ENCODE measurements at places on chromosomes 2 and 18.

DNA sequence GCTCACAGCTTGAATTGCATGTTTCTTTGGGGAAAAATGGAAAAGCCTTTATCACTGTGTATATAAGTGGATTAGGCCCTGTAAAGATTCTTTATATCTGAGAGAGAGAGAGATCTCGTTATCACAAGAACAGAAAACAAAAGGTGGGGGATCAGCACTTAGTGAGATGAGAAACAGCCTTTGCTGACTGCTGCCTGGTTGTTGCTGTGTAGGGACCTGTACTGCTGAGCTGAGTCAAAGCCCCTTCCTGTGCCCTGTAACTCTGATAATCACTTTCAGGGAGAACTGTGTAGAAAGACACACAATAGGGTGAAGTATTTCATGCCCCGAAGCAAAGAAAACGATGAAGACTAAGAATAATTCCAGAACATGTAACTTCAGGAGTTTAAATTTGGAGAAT is 30.6 kb upstream of the FAM237A start:
- no peak for DNase-seq

GRCh38 chr2:102044967-102045489 is 53.3 kb downstream of the IL1R2 start:
- no peak for DNase-seq

DNA sequence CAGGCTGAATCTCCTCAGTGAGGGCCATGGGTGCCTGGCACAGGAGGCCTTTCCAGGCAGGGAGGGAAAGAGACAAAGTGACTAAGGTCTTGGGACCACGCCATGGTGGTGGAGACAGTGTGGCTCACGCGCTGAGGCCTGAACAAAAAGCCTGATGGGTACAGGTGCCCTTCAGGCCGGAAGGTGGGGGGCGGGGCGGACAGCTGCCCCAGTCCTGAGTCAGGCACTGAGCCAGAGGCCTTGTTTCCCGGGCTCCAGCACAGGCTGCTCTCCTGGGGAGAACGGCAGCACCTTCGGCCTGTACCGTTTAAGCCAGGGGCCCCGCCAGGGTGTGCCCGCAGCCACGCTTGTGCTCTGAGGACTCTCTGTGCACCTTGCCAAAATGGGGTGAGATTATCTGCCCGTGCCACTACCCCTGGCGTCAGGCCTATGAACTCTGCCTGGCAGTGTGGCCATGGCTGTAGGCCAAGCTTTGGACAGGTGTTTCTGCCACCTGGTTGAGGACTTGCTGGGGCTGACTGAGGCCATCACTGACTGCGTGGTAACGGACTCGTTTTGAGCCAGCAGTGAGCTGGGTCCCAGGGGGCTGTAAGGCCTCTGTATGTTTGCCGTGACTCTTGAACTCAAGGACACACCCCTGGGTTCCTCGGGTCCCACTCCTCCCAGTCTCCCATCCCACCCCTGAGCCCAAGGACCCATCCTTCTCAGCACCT is 31.7 kb upstream of the DNMT3A start:
- no peak for DNase-seq

DNA sequence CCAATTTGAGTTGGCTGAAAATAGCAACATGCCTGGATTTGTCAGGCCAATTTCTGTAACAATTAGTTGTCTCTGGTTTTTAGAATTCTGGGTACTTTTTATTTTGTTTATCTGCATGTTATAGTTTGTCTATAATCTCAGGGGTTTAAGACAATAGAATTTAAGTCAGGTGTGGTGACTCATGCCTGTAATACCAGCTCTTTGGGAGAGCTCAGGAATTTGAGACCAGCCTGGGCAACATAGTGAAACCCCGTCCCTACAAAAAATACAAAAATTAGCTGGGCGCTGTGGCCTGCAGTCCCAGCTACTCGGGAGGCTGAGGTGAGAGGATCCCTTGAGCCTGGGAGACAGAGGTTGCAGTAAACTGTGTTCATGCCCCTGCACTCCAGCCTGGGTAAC is 114.4 kb upstream of the GLS start:
- no peak for DNase-seq

DNA sequence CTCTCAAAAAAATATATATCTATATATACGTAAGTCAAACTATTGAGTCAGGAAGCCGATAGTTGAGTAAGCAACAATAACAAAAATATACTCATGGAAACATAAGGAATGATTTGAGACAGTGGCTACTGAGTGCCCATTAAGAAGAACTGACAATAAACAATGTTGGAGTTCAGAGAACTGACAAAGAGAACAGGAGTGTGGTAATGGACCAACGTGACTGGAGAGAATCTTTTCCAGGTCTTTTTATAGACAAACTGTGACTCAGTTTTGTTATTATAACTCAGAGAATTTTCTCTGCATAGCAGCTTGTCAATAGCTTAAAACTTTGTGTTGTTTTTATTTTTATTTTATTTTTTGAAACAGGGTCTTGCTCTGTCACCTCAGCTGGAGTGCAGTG is 4.6 kb upstream of the GALM start:
- no peak for DNase-seq

- DNase-seq: no peak
Observed at GRCh38 chr2:232927032-232927792, 57.1 kb downstream of the SNORC start.

DNA sequence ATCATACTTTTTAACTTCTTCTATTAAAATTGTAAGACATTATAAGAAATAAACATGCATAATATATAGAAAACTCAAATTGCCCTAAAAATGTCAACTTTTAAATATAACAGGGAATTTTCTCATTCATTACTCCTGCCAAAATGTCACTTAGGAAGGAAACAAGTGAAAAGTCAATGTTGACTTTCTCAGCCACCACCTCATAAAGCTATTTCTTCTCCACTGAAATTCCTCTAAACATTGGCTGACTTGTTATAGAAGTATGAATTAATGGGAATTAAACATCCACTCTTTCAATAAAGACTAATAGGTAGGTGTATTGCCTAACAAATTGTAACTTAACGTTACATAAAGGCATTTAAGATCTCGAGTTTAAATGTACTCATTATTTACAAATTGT is 499.7 kb upstream of the SYT4 start:
- DNase-seq: no peak

DNA sequence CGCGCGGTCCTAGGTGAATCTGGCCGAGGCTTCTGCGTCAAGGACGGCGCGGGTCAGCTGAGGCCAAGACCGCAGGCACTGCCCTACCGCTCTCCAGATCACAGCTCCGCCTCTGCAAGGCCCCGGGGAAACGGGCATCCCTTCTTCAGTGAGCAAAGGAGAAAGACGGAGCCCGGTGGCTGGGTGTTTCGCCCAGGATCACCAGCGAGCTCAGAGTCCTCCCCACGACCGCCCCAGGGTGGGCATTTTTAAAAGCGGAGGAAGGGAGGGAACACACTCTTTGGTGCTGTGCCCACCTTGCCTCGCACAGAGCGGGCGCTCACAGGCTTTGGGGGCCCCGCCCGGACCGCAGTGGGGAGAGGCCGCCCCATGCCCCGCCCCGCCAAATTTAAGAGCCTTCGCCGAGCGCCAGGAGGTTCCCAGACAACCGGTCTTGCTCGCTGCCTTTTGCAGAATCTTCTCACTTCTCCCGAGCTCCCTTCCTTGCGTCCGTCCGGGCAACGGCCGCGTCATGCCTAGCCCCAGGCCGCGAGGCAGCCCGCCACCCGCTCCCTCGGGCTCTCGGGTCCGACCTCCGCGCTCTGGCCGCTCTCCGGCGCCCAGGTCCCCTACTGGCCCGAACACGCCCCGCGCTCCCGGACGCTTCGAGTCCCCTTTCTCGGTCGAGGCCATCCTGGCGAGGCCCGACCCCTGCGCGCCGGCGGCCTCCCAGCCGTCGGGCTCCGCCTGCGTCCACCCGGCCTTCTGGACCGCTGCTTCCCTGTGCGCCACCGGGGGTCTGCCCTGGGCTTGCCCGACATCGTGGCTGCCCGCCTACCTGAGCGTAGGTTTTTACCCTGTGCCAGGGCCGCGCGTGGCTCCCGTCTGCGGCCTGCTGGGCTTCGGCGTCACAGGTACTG is at the start of gene NOTO:
Gene NOTO, plus strand, starts transcription at position 419 of the 899 bp plus-strand sequence. Its CDS starts 93 bp downstream, at position 512.
- no peak for DNase-seq

DNA sequence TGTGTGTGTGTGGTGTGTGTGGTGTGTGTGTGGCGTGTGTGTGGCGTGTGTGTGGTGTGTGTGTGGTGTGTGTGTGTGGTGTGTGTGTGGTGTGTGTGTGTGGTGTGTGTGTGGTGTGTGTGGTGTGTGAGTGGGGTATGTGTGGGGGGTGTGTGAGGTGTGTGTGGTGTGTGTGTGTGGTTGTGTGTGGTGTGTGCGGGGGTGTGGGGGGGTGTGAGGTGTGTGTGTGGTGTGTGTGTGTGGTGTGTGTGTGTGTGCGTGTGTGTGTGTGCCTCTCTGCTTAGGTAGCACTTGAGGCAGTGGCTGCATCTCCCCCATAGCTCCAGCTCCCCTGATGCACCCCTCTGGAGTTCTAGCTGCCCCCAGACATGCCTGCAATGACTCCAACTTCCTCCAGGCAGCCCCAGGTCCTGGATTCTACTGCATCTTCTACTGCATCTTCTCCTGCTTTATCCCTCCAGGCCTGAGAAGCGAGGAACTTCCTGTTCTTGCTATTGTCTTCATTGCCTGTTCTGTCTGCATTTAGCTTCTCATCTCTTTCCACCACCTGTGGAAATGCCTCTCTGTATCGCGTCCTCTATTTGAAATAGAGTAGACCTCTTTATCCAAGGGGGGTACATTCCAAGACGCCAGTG is 22.2 kb upstream of the MLPH start:
- DNase-seq: no peak

GRCh38 chr18:10074110-10074509 is 160.3 kb downstream of the VAPA start:
- no peak for DNase-seq

DNA sequence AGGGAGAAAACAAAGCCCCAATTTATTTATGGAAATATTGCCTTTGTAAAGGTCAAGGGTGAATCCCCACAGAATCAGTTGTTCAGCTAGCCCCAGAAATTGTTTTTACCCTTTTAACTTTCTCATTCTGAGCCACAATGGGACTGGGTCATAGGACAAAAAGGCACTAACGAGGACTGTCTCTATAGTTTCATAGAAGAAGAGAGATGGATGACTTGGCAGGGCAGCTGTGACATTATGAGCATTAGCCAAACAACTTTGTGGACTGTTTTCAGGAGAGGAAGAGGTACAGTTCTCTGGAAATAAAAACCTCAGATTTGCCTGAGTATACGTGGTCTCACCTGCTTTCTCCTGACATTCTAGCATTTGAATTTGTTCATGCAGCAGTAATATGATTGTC is 1155.8 kb upstream of the CHAC2 start:
- no peak for DNase-seq

- DNase-seq: peak; percentile 72
Observed at GRCh38 chr2:234544659-234545611, 48.1 kb upstream of the ARL4C start.

GRCh38 chr2:217163987-217164386 is 304.1 kb upstream of the TNP1 start:
- DNase-seq: no peak

DNA sequence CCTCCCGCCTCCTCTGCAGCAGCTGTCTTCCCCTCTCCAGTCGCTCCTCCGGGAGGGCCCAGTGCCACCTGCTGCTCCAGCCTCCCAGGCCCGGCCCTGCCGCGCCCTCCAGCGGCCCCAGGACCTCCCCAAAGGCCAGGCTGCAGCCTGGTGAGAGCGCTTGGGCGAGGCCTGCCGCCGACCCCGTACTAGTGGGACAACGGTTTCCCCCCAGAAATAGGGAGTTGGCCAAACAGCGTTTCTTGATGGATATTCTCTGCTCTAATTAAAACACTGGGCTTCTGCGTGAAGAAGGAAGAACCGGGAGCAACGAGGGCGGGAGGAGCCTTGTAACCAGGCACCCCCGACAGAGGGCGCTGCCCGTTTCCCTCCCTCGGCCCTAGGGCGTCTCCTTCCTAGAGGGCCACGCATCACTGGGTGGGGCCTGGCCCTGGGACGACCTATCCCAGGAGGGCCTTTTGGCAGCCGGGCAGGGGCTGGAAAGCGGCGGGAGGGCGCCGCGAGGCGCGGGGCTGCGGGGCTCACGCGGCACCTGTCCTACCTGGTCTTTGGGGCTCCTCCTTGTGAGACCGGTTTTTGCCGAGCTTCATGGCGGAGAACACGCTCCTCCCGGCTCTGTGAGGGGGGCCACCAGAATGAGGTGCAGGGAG is 25.4 kb upstream of the OTOF start:
- peak; percentile 75 for DNase-seq

DNA sequence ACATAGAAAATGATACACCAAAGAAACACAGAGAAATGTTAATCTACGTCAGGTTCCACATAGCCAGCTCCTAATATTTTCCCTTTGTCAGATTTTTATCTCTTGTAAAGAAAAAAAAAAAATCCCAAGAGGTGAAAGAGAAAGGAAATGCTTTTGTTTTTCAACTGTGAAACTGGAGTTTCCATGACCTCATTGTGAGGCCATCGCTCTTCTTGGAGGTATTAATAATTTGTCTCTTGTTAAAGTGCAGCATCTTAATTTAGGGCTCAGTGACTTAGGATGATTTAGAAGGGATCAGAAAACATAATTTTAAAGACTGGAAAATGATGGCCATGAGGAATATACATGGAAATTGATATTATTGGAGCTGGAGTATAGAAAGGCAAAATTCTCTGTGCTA is 21.7 kb downstream of the ARHGAP28 start:
- no peak for DNase-seq

DNA sequence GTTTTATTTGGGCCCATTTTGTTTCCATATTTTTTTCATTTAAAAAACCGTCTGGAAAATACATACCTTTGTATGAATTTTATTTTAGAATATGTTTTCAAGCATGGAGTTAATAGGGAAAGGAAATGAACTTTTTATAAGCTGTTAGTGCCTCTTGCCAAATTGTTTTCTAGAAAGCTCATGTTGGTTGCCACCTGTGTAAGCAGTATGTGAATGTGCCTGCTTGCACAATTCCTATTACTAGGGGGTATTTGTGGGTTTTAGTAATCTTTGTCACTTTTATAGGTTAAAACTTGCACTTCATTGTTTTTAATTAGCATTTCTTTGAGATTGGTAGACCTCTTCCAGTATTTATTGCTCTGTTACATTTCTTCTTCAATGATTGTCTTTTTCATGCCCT is 107.3 kb downstream of the TANC1 start:
- DNase-seq: no peak

GRCh38 chr2:200353874-200354273 is 47.4 kb downstream of the SPATS2L start:
- no peak for DNase-seq

DNA sequence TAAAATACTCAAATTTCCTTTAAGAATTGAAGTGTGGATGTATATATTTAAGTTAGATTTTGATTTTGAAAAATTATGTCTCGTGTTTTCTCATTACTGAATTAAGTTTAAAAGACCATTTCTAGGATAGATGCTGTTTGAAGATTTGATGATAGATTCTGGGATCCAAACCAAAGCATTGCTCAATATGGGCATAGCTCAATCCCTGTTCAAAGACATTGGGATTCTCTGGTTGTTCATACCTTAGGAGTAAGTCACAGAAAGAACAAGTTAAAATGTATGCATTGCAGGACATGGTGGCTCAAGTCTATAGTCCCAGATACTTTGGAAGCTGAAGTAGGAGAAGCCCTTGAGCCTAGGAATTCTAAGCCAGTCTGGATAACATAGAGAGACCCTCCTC is 622.3 kb downstream of the ADCYAP1 start:
- no peak for DNase-seq
